ENCODE measurements at places on chromosomes 13 and 19.

DNA sequence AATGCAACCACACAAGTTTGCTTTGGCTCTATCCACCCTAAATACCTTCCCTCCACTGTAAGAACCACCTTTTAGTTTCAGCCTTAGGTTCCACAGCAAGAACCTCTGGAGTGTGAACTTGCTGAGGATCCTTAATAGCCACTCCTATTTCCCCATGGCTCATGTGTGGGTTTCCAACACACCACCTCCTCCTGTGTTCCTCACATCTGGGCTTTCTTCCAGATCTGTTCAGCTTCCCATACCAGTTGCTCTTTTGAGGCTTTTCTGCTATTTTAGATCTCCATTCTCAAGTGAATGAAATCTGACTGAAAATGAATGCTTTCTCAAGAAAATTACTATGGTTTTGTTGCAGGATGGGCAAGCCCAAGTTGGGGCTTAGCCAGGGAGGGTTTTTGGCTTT, 104.8 kb upstream of the MIR17HG start:
- DNase-seq, result no peak

DNA sequence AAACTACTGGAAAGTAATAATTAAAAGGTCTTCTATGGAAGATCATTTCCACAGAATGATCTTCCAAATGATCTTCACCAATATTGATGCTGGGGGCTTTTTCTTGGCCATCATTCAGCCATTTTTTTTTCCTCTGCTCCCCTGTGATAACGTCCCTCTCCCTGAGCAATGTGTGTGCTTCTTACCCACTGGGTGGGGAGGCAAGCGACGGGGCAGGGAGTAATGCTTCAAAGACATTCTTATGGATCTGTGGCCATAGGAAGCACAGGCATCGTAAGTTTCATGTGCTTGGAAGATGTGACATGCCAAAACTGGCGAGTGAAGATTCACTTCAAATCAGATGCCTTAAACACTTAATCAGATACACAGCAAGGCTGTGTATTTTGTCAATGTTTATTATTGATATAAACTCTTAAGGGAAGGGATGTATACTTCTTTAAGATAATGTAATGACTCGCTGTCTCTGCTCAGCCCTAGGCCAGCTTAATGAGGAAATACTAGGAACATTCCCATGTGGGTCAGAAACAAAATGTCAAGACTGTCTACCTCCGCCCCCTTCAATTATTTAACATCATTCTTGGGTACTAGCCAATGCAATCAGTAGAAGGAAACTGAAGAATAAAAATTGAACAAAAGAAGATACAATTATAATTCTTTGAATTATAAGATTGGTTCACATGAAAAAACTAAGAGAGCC, 34.1 kb upstream of the SERPINE3 start:
- DNase-seq, result no peak

DNA sequence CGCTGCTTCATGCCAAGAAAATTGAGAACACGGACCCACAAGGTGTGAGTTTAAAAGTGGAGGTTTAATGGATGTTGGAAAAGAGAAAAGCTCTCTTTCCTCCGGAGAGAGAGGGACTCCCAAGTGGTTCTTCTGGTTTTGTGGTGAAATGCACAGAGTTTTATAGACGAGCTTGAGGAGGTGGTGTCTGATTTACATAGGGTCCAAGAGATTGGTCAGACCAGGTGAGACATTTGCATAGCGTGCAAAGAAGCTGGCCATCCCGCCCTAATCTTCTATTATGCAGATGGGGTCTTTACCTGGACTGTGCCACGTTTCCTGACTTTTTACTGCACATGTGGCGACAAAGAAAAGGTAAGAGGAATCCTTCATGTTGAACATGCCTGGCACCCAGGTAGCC, 236.4 kb upstream of the PCDH9 start:
- no peak for DNase-seq

DNA sequence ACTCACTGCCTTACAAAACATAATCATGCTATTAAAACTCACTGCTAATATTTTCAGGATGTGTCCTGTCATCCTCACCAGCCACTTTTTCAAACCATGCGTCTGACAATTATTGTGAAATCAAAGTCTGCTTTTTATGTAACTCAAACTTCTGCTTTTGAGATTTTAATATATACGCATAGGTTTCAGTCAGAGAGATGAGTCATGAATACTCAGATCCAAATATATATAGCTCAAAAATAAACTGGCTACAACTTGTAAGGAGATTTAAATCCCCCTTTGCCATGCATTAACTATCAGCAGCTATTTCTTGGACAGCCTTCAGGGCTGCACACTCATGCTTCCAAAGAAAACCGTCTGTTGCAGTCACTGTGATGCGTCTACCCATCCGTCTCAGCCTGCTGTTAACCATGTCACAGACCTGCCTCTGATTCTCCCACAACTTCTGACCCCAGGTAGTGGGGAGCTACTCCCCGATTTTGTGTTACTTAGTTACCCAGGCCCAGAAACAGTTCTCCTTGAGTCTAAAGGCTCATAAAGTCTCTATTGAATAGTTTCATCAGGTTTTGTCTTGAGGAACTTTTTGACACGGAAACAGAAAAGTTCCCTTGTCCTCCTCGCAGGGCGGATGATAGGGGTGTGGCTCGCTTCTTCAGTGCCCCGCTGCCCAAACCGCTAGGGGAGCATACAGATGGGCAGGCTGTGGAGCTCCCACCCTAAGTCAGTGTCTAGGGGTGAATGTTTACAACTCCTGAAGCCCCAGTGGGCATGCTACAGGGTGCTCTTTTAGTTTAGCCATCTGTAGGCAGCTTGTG, 33.8 kb upstream of the SGCG start:
- no peak for DNase-seq

DNA sequence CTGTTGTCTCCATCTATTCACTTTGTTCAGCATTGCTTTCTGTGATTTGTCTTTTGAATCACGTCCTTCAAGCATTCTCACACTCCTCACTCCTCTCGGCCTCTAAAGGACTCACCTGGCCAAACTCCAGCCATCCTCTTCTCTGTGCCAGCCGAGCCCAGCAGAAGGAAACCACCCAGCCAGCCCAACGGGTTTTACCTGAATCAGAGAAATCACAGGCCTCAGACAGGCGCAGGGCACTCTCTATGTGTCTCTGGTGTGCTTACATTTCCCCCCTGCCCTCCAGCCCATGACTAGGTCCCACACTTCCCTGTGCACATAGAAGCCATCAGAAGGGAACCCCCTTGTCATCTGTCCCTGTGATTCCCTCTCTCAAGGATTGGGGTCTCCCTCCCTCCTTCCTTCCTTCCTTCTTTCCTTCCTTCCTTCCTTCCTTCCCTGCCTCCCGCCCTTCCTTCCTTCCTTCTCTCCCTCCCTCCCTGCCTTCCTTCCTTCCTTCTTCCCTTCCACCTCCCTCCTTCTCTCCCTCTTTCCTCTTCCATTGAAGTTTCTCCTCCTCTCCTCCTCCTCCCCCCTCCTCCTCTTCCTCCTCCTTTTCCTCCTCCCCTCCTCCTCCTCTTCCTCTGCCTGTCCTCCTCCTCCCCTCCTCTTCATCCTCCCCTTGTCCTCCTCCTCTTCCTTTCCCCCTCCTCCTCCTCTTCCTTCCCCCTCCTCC, 8.8 kb upstream of the ZNF541 start:
- no peak for DNase-seq

GRCh38 chr19:7645656-7646425, 8.9 kb downstream of the STXBP2 start:
- DNase-seq, result no peak

DNA sequence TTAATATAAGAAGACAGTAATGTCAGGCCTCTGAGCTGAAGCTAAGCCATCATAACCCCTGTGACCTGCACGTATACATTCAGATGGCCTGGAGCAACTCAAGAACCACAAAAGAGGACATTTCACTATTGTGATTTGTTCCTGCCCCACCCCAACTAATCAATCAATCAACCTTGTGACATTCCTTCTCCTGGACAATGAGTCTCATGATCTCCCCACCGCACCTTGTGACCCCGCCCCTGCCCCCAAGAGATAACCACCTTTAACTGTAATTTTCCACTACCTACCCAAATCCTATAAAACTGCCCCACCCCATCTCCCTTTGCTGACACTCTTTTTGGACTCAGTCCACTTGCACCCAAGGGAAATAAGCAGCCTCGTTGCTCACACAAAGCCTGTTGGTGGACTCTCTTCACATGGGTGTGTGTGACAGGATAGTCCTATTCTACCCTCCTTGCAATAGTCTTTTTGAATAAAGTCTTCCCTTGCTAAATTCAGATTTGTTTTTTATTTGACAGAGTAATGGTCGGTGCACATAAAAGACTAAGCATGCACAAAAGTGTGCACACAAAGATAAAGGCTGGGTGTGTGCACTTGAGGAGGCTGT, 14.0 kb downstream of the CD70 start:
- no peak for DNase-seq

DNA sequence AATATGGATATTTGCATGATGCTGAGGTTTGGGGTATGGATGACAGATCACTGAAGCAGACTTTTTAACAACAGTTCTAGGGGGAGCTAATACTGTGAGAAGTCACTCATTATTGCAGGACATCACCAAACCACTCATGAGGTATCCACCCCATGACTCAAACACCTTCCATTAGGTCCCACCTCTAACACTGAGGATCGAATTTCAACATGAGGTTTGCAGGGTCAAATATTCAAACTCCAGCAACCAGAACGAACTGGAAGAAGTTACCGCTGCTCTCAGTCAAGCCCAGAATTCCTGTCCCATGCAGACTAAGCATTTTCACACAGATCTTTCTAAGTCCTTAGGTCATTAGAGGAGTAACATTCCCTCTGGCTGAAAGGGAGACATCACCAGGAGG, 758.9 kb downstream of the UQCRFS1 start:
- DNase-seq, result no peak

GRCh38 chr13:95793781-95794180, 116.8 kb downstream of the DNAJC3 start:
- no peak for DNase-seq

DNA sequence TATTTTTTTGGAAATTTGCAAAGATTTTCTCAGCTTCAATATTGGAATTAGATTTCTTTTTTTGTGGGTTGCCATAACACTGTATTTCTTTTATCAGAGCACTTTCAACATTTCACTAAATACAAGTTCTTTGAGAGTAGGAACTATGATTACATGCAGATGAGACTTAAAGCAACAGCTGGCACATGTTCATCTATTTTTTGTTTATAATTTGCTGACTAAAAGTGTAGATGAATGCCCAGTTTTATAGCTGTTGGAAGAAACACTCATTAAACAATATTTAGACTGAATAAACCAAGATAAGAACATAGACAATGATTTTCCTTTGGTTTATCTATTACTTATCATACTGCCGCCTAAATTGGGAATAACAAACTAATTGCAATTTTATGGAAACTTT, 803.0 kb upstream of the KLHL1 start:
- DNase-seq, result no peak

DNA sequence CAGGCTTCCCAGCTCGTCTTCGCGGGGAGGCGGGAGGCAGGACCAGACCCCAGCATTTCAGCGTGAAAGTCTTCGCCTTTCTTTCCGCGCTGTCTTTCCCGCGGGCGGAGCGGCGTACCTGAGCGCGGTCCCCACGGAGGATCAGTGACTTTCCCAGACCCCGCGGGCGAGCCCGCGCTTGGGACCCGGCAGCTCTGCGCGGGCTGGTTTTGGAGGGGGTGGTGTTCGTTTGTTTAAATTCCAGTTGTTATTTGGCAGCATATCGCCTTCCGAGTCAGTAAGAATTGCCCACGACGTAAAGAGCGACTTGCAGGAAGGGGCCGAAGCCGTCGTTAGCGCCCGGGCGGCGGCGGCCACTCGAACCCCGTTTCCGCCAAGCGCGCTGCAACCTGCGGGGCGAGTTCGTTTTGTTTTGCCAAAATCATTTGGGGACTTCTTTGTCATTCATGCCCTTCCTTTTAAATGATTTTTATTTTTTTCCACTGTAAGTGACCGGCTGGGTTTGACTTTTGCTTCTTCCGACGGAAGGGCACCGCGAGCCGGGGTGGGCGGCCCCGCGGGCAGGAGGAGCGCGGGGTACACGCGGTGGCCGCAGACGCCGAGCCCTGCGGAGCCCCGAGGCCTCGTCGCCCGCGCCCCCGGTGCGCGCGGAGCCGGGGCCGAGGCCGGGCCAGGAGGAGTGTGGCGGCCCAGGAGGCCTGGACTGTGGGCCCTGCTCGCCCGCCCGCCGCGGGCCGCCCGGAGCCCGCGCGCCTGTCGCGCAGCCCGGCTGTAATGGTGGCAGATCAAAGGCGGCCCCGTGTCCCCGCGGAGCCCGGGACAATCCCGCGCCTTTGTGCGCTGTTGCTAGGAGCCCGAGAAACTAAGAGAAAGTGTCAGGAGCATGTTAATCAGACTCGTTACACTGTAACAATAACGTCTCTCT, 75.9 kb downstream of the ZIC5 start:
- no peak for DNase-seq

- peak; percentile 11 for DNase-seq
Measured at GRCh38 chr19:16394681-16395375, 70.2 kb downstream of the KLF2 start.
